ENCODE measurements at places on chromosomes 3 and 15.

GRCh38 chr3:11053926-11054503, 61.5 kb downstream of the SLC6A1 start:
- no peak for DNase-seq

GRCh38 chr15:81302701-81303109, 21.2 kb downstream of the STARD5 start:
- DNase-seq = no peak

GRCh38 chr3:134885877-134886621, 91.0 kb downstream of the EPHB1 start:
- no peak for DNase-seq

DNA sequence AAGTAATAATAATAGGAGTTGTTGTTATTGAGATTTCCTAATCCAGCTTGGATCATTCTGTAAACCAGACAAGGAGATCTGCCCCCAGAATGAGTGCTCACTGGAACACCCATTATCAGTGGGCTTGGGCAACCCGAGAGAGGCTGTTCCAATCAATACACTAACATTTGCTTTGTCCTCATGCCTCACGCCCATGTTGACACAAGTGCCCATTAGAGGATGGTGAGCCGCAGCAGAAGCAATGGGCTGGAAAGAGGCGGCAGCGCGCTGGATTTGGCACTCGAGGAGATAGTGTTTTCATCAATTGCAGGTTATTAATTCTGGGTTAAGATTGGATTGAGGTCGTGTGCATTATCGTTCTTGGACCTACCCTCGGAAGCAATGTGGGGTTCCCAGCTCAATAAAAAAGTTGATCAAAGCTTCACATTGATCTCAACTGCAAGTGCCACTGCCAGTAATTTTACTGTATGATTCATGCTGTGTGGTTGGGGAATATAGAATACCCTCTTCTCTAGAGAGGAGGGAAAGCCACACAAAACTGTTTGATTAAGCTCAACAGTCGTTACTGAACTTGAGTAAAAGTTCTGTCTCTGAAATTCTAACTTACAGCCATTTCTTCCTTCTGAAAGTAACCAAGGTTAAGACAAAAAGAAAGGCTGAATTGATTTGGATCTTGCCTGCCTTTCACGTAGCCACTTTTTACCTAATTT, 15.7 kb downstream of the LYZL4 start:
- DNase-seq = peak; percentile 7

DNA sequence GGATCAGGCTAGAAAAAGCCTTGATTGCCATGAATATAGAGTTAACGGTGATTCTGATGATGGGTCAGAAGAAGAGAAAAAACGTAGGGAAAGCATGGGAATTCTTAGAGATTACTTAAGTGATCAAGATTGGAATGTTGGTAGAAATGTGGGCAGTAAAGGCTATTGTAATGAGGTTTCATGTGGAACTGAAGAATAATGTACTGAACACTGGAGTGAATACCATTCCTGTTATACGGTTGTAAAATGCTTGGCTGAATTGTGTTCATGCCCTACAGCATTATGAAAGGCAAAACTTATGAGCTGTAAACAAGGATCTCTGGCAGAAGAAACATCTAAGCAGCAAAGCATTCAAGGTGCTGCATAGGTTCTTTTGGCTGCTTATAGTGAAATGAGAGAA, 414.1 kb upstream of the CBLB start:
- no peak for DNase-seq

GRCh38 chr3:129057249-129057648, 3.3 kb upstream of the GP9 start:
- no peak for DNase-seq

- DNase-seq = peak; percentile 40
These were observed 794 bp downstream of the LRIG1 start for GRCh38 chr3:66499881-66500575.

GRCh38 chr3:26712211-26713026, 89.8 kb downstream of the LRRC3B start:
- peak; percentile 2 for DNase-seq

DNA sequence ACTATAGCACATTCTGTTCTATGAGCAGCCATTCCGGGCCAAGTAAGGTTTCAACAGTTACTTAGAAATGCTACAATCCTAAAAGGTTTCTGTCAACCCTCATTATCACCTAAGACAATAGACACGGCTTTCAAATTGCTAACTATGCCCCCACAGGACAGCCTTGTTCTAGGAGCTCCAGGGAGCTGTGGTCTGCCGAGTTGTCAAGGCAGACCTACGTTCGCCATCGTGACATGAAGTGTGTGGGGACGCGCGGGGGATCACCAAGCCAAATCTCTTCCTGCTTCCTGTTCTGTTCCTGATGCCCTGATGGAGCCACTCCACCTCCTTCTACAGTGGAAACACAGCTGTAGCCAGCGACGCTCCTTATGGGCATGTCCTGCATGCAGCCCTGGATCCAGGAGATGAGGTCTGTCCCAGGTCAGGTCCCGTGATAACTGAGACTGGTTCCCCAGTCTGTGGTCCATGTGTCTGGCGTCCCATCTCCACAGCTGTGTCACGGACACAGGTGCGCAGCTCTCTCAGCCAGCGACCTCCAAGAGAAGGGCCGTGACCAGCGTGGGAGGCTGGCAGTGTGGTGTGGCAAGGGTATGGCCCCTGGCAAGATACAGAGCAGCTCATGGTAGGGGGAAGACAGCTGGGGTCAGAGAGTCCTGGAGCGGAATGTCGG, 82.8 kb downstream of the PCSK6 start:
- no peak for DNase-seq

GRCh38 chr3:12904951-12905315, 63.6 kb upstream of the RPL32 start:
- DNase-seq = no peak

- DNase-seq = no peak
These were observed 71.0 kb downstream of the B3GNT5 start for GRCh38 chr3:183324083-183324482.

DNA sequence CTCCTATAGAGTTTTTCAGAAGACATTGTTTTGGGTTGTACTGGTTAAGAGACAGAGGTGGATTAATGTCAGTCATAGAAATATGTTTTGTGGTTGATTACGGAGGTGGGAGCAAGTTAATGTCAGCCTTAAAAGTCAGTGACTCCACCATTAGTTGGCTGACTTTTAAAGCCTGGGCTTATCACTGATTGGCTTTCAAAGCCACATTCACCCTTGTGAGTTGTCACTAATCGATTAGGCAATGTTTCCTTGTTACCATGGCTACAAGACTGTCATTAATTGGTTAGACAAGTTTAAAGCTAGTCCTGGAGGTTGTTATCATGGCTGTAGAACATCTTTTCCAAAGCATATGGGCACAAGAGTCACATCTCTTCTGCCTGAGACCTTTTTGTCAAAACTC, 73.0 kb downstream of the NEO1 start:
- no peak for DNase-seq

GRCh38 chr3:136899622-136900158, 37.7 kb downstream of the NCK1 start:
- no peak for DNase-seq

- no peak for DNase-seq
These were observed 315.6 kb upstream of the IL12A start for GRCh38 chr3:159672728-159673688.

DNA sequence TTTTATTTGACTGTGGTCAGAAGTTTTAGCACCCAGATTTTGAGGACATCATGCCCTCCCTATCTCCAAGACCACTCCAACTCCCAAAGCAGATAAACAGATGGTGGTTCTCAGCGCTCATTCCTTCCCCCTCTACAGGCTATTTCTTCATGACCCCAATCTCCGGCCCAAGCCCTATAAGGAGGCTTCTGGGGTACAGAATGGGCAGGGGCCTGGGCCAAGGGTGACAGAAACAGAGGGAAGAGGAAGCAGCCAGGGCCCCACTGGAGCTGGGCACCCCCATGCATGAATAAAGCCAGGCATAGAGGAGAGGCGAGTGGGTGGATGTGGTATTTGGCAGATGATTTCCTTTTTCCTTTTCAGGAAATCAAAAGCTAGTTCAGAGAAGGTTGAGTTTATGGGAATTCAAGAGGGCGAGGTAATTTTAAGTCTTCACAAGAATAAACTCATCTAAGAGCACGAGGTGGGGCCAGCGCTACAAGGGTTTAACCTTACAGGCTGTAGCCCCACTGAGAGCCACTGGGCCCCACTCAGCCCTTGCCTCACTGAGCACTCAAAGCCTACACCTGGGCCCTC, 104.8 kb upstream of the HERC1 start:
- DNase-seq = peak; percentile 84

- no peak for DNase-seq
These were observed 36.9 kb downstream of the GALNT15 start for GRCh38 chr3:16211176-16211904.

DNA sequence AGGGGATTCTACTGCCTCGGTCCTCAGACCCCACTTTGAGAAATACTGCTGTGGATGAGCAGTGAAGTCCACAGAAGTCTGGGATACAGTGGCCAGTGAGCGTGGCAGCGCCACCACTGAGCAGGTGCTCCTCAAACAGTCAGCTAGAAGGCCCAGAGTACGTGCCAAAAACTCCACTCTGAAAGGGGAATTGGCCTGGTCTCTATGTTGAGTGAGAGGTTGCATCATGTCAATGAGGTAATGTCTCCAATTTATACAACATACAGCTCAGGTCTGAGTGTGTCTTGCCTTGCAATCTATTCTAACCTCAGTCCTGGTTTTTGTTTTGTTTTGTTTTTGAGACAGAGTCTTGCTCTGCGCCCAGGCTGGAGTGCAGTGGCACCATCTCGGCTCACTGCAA, 53.3 kb upstream of the ETV5 start:
- no peak for DNase-seq

DNA sequence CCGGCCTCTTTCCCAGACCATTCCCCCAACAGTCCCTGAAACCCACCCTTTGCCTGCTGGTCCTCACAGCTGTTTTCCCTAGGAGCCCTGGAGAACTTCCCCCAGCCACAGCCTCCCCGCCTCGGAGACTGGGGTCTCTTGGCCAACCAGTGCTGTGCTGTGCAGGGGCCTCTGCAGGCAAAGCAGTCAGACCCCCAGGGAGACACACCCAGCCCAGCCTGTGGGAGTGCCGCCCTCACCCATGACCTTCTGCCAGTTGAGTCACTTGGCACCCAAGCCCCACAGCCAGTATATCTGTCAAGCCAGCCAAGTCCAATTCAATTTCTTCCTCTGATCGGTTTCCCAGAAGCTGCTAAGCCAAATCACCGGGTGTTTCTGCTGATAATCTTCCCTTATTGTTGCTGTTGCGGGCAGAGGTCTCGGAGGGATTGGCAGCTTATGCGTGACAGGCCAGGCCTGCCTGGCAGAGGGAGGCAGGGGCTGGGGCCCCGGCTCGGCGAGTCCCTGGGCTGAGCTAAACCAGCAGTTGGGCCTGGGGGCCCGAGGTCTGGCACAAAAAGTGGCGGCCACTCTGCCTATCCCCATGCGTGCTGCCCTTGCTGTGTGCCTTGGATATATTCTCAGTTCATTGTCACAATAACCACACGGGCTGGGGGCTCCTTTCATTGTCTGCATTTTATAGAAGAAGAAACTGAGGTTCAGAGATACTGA, 65.6 kb upstream of the SLC6A1 start:
- no peak for DNase-seq

DNA sequence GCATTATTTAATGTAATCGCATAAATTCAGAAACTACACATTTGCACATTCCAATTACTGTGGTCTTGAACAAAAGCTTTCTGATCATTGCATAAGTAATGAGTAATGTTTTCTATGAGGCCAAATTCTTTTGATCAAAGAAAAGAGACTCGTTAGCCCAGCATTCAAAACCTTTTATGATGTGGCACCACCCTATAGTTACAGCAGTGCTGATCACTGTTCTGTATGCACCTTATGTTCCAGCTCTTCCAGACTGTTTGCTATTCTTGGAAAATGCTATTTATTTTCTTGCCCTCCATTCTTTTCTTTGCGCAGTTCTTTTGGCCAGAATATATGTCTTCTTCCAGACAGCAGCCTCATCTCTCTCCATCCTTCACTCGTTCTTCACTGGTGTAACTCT, 42.3 kb downstream of the MAP3K13 start:
- no peak for DNase-seq

DNA sequence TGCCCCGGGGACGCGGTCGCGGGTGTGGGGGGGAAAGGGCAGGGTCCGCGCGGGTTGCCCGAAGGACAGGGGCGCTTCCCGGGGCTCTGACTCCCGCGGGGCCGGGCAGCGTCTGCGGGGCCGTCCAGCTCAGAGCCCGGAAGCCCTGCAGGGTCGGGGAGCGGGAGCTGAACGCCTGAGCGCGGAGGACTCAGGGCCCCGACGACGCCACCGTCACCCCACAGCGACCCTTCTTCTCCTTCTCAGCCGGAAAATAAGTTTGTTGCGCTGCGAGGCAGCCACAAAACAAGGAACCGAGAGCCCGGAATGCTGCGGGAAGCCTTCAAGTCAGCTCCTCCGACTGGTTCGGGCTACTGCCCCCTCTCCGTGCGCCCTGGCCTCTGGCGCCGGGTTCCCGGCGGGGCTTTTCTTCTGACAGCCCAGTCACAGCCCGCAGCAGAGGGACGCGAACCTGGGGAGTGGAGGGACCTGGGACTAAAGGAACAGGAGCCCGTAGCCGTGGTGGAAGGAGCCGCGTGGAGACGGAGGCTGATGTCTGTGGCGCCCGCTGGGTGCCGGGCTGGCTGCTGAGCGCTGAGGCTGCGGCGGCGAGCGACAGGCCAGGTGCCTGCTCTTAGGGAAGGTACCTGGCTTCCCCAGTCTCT, 484 bp downstream of the CNTN4 start:
- peak; percentile 45 for DNase-seq

DNA sequence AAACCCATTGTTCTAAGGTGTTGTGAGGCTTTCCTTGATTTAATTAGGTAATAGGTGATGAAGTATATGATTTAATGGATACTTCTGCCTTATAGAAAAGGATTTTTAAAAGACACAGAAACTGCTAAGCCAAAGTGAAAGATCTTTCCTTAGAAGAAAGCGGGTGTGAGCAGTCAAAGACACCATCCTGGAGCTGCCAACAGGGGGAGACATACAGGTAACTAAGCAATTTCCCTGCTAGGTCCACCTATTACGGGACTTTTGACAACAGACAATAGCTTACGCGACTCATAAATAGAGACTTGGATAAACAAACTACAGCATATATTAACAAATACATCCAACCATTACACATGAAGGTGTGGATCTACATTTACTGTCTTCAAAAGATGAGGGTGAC, 669.5 kb downstream of the SQOR start:
- DNase-seq = no peak

DNA sequence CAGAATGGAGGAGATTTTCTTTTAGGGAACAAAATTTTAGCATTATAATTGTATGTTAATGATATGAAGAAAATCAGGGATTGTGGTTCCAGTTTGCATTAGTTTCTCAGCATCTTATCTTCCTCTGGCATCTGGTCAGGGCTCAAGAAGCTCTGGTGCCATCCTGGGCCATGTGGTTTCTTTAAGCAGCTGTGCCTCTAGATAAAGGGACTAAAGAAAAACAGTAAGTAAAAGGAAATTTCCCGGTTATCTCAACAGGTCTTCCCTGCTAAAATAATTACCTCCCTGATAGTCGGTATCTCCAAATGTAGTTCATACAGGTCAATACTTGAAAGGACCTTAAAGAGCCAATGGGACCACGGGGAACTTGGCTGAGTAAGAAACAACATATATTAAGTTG, 375.1 kb upstream of the RBMS3 start:
- no peak for DNase-seq

- no peak for DNase-seq
These were observed 187.6 kb downstream of the EBLN2 start for GRCh38 chr3:73249047-73249446.

GRCh38 chr15:56038707-56039106, 45.3 kb upstream of the NEDD4 start:
- no peak for DNase-seq

All from thyroid gland (tissue), 4 donors.